ENCODE measurements at places on chromosomes 13 and 19.

DNA sequence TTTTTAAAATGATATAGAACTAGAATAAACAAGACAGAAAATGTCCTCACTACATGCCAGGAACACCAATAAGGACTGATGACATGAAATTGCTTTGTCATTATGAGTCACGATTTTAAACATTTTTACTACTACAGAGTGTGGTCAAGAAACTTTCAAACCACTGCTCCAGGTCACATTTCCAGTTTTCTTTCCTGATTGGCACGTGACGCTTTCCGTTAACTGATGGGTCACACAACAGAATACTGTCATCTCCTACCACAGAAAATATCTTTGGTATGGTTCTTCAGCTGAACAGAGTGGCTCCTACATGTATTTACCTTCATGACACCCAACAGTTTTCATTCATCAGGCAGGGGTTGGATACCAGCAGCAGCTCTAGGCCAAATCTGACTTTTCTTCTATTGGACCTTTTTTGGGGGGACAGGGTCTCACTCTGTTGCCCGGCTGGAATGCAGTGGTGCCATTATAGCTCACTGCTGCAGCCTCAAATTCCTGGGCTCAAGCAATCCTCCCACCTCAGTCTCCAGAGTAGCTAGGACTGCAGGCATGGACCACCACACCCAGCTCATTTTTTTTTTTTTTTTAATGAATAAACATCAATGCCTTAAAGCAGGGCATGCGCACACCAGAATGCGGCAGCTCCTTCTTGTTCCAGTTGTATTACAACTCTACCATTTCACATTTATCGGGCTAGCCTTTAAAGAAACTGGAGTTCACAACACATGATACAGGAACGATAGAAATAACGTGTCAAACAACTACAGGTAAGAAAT, 147.4 kb downstream of the RNF17 start:
- DNase-seq = no peak

GRCh38 chr13:39916330-39916729, 260.9 kb downstream of the COG6 start:
- DNase-seq = no peak

GRCh38 chr19:47839913-47840312, 18.2 kb downstream of the CRX start:
- no peak for DNase-seq

- DNase-seq = no peak
Observed at GRCh38 chr13:40269086-40269485, 397.4 kb downstream of the FOXO1 start.

DNA sequence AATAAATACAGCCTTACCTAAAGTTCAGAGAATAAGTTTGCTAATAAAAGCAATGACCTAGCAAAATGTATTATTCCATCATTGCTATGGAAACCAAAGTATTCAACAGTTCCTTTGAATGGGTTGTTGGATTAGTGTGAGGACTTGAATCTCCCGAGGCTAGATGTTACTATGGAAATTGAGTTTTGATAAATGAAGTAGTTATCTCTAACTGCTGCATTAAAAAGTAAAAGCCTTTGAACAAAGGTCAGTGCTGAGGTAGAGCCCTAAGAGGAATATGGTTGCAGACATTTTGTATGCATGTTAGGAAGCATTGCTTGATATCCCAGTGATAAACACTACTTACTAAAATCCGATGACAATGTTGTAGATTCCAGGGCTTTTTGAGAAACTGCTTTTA, 6.2 kb downstream of the KLF5 start:
- no peak for DNase-seq

DNA sequence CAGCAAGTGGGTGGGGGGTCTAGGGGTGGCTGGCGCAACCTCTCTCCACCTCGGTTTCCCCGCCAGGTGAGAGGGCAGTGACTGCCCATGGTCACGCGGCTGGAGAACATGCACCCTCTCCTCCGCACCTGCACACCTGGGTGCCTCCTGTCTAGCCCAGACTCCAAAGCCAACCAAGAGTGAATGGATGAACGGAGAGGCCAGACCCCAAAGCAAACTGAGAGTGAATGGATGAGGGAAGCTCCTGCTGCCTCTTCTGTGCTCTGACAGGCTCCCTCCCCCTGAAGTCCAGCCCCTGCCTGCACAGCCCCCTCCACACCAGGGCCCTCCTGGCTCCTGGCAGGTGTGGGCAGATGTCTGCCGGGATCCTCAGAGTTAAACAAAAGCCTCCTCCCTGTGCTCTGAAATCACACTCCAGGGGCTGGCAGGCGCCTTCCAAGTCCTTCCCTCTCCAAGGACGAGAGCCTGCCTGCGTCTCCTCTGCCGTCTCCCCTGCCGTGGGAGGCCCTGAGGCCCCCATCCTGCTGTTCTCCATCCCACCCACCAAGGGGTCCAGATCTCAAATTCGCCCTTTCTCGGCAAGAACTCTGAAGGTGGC, 2.2 kb downstream of the SBNO2 start:
- DNase-seq = no peak

GRCh38 chr19:48742096-48742495, 1.7 kb upstream of the RASIP1 start:
- DNase-seq = no peak

DNA sequence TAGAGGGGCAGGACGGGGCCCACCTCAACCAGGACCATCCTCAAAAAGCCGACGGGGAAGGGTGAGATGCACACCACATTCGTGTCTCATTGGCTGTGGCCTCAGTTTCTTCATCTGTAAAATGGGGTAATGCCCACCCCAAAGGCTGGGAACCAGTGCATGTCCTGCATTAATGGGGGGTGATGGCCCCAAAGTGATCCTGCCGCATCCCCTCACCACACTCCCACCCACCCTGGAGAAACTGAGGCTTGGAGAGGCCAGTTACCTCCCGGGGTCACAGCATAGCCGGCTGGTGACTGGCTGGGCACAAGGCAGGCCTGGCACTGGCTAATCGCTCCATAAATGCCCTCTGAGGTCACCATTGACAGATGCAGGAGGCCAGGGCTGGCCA, 640 bp upstream of the MIDN start:
- DNase-seq = no peak

DNA sequence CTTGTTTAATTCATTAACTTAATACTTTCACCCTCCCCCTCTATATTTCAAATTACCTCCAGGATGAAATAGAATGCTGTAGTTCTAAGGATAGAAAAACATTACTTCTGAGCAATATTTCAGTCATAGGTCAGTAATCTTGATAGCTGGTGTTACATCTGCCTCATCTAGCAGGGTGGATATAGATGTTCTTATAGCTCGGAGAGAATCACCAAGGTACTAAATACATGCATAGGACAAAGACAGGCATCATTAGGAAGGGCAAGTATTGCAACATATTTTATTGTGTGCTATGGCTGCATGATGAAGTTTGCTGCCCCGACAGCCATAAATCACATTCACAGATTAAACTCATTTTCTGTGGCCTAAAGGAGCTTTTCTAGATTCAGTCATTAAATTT, 601.0 kb downstream of the FGF9 start:
- DNase-seq = no peak

GRCh38 chr13:101757446-101758039, 305.1 kb downstream of the ITGBL1 start:
- DNase-seq = no peak

GRCh38 chr13:56622840-56623239, 517.9 kb upstream of the PRR20A start:
- no peak for DNase-seq

DNA sequence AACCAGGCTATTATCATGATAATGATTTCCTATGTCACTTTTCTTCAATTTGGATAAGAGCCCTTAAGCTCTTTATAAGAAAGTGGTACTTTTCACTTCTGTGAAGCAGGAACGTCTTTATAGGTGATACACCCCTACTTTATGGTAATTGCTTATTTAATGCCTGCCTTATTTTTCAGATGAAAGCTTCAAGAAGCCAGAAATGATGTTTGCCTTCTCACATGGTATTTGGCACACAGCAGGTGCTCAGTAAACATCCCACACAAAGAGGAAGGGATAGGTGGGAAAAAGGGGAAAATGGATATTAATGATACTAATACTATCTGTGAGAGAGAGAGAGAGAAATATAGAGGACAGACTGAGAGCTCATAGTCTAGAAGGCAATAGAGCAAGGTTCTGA, 29.0 kb upstream of the WASF3 start:
- no peak for DNase-seq
